ENCODE measurements at places on chromosomes 6 and 20. TPM values are rescaled to one million over a fixed set of nuclear protein-coding genes. Genes with fewer than 3 reads are reported as not detected.

Gene FAM209B
- total RNA-seq, result 1.9 TPM

Gene PLEKHG1
- 3.6 TPM for total RNA-seq

Gene PRDM13
- total RNA-seq, result not detected

DNA sequence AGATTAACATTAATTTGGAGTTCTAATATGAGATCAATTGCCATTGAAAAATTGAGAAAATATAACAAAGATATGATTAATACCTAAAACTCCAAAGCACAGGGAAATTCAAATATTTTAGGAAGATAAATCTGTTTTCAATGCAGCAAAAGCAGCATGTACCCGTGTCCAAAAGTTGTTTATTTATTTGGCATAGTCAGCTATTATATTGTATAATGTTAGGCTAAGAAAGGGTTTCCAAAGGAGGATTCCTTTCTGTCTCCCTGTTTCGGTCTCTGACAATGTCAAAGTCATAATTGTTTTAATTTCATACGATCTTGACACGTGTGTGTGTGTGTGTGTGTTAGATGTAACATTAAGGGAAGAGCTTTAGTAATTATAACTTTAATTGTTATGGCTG lies 914.5 kb downstream of the EYS start:
- DNase-seq, result no peak
- no peaks in the 10 kb centered on the region for H3K27me3 ChIP-seq
- H3K36me3 ChIP-seq, result no peaks in the 10 kb centered on the region
- no peaks in the 10 kb centered on the region for H3K4me1 ChIP-seq
- H3K27ac ChIP-seq, result no peak overlapping the region
- H3K4me3 ChIP-seq, result no peak overlapping the region

DNA sequence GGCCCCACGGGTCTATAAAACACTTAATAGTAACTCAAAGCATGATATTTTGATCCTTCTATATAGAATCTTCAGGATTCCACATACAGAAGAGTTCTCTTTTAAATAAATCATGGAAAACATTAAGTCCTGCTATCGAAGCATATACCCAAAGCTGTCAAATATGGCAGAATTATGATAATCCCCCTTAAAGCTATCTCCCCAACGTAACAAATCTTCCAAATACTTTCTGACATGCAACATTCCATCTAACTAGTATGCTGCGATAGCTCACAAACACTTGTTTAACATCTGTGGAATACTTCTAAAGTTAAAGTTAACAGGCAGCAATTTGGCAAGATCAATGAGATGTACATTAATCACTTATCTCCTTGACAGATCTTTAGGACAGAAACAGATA lies 371.0 kb upstream of the RUNX2 start:
- DNase-seq, result no peak
- H3K36me3 ChIP-seq, result peaks cover 10% of the 10 kb centered on the region
- H3K27ac ChIP-seq, result no peak overlapping the region
- H3K4me3 ChIP-seq, result no peak overlapping the region

GRCh38 chr20:56626367-56627121 lies 2.6 kb upstream of the TFAP2C start:
- no peak overlapping the region for H3K4me3 ChIP-seq
- DNase-seq, result no peak
- H3K36me3 ChIP-seq, result no peaks in the 10 kb centered on the region
- peaks cover 12% of the 10 kb centered on the region for H3K4me1 ChIP-seq
- peaks cover 64% of the 10 kb centered on the region for H3K27me3 ChIP-seq
- no peak overlapping the region for H3K27ac ChIP-seq

DNA sequence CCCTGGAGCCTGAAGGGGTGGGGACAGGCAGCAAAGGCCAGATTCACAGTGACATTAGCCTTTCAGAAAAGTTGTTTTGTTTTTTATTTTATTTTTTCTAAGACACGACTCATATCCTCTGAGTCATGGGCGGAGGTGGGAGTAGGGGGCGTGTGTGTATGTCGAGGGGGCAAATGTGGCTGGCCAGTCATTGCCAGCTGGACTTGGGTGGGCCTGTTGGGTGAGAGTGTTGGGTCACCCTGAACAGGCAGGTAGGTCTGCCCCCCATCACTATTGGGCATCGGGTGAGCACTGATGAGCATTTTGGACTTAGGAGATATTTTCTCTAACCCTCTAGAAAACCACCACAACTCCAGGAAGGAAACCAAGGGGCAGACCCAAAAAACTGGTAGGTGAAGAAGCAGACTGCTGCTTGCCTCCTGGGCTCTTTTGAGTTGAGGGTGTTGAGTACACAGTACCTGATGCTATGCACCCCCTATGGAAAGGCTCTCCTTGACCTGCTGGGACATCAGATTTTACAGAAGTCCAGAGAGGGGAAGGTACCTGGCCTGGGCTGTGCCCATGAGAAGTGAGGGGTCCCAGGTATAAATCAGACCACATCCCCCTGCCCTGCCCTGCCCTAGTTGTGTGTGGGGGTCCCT lies 5.6 kb downstream of the SMIM29 start:
- no peaks in the 10 kb centered on the region for H3K27me3 ChIP-seq
- H3K27ac ChIP-seq, result peak overlapping the region; percentile 80
- peaks cover 57% of the 10 kb centered on the region for H3K36me3 ChIP-seq
- H3K4me1 ChIP-seq, result peaks cover 89% of the 10 kb centered on the region

DNA sequence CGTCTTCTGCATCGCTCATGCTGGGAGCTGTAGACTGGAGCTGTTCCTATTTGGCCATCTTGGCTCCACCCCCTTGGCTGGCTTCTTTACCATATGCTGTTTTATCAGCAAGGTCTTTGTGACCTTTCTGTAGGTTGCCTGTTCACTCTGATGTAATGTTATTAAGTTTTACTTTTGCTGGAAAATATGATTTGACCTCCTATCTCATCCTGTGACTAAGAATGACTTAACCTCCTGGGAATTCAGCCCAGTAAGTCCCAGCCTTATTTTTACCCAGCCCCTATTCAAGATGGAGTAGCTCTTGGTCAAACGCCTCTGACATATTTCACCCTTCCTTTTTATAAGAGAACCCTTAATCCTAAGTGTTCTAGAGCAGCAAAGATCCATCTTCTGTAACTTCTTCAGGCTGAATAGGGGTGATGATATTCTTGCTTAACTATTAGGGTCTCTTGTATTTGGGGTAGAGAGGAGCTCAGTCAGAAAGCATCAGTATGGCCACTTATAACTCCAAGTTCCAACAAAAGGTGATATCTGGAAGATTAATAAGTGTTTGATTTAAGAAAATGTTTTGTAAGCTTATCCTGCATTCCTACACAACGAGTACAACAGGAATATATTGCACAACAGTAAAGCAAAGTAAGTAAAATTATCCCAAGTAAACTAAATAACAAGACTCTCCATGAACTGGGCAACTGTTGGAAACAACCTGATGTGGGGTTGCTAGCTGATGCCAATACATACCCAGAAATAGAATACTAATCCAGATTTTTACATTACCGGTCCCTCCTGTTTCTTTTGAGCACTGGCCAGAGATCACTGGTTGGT lies 23.1 kb upstream of the HMGN3 start:
- H3K36me3 ChIP-seq, result no peaks in the 10 kb centered on the region
- no peak overlapping the region for H3K4me3 ChIP-seq
- peaks cover 9% of the 10 kb centered on the region for H3K27me3 ChIP-seq
- H3K27ac ChIP-seq, result no peak overlapping the region
- DNase-seq, result no peak

GRCh38 chr6:165635965-165636364 lies 27.1 kb downstream of the PDE10A start:
- no peak overlapping the region for H3K4me3 ChIP-seq
- H3K27me3 ChIP-seq, result peaks cover 19% of the 10 kb centered on the region
- H3K36me3 ChIP-seq, result no peaks in the 10 kb centered on the region
- H3K27ac ChIP-seq, result no peak overlapping the region

DNA sequence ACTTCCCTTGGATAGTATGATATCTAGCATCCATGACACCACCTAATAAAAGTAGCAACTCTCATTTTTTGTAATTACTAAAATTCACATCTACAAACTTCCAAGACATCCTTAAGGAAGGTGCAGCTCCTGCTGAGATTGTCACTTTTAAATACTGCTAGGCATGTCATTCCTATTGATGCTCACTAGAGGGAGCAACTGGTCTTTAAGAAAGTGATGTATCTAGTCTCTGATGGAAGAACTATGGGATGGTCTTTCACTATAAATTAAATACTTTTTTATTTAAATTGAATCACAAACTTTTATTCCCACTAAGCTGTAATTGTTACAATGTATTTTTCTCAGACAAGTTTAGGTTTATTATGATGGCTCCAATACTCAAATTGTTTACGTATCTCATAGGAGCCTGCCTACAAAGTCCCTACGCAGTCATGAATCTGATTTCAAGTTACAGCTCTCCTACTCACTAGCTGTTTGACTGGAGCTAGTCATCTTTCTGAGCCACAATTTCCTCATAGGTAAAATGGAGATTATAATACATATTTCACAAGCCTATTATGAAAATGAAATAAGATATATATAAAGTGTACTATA lies 8.1 kb upstream of the TSPYL1 start:
- H3K27me3 ChIP-seq, result no peaks in the 10 kb centered on the region
- no peaks in the 10 kb centered on the region for H3K4me1 ChIP-seq
- no peak overlapping the region for H3K4me3 ChIP-seq
- no peak overlapping the region for H3K27ac ChIP-seq
- no peak for DNase-seq
